ENCODE measurements at places on chromosomes 1 and 21.

DNA sequence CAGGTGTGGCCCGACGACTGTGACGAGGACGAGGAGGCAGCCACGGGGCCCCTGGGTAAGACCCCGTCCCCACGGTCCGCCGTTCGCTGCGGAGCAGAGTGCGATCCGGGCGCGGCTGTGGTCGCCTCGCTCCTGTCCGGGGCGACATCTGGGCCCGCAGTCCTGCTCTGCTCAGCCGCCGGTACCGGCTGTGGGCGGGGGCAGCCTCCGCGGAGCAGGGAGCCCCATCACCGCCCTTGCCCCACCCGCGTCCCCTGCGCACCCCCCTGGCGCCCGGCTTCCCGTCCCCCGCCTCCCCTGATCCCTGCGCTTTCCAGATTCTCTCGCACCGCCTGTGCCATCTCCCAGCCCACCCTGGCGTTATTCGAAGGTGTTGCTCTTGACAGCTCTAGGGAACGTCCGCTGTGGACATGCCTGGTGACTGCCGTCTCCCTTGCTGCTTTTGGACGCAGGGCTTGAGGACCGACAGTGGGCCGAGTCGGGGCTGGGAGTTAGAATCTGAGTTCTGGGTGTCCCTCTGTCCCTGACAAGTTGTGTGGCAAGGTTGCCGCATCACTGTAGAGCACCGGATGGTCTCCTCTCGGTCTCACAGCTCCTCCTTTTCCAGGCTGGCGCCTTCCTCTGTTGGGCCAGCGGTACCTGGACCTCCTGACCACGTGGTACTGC, 596 bp downstream of the TOR3A start:
- peak; percentile 52 for DNase-seq

GRCh38 chr1:154081386-154082126, 73.3 kb downstream of the NUP210L start:
- DNase-seq: no peak

DNA sequence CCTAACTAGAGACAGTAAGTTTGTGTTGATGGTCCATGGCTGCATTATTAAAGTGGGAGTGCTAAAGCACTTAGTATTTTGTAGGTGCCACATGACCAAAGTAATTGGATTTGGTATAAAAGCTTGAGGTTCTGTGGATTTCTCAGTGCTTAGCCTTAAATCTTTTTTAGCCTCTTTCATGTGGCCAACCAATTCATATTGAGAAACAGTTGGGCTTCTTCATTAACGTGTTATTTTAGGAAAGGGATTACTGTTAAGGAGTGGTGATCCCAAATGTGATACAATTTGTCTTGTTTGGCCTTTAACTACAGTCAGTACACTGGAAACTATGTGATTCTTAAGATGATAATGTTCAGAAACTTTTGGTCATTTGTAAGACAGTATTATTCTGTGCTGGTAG, 25.5 kb downstream of the MAN1A2 start:
- DNase-seq: no peak

DNA sequence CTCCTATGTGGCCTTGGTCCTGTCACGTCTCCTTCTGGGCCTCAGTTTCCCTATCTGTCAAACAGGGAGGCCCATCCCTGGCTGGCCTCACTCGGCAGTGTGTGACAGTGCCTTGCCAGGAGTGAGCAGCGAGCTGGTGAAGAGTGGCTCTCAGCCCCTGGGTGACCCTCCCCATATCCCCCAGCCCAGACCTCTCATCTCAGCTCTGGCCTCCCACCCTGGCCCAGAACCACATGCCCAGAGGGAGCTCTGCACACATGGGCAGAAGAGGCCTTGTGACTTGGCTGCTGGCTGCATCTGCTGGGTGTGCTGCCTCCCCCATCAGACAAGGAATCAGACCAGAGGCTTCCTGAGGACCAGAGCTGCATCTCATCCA, 19.5 kb upstream of the PADI1 start:
- no peak for DNase-seq

GRCh38 chr21:23936224-23936623, 1671.1 kb downstream of the MRPL39 start:
- DNase-seq: peak; percentile 9

- no peak for DNase-seq
Observed at GRCh38 chr1:1091344-1092148, 17.4 kb upstream of the RNF223 start.

- no peak for DNase-seq
Observed at GRCh38 chr1:88701275-88701674, 17.2 kb downstream of the PKN2 start.

All from NCI-H1092 treated with DMSO at 0.1 percent for 48 hours (cell line).